ENCODE measurements at places on chromosomes 12 and 14.

- DNase-seq, result no peak
Measured at GRCh38 chr14:35333797-35334743, 41.9 kb downstream of the PSMA6 start.

GRCh38 chr14:36094963-36095362 is 81.6 kb downstream of the PTCSC3 start:
- no peak for DNase-seq

- peak; percentile 30 for DNase-seq
Measured at GRCh38 chr14:54450535-54450934, 9.4 kb upstream of the CNIH1 start.

DNA sequence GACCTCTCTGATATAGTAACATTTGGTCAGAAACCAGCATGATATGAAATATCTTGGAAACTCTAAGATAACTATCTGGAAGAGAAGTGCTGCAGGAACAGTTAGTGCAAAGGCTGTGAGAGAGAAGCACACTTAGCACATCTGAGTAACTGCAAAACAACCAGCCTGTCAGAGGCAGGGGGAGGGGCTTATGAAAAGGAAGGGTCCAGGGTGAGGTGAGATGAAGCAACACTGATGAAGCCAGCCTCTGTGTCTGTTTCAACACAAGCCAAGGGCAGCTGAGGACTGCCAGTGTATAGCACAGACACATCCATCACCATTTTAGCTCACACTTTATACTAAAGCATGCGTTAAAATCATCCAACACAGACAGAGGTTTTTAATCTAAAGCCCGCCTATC is 37.4 kb upstream of the OVCH1 start:
- DNase-seq, result peak; percentile 48

DNA sequence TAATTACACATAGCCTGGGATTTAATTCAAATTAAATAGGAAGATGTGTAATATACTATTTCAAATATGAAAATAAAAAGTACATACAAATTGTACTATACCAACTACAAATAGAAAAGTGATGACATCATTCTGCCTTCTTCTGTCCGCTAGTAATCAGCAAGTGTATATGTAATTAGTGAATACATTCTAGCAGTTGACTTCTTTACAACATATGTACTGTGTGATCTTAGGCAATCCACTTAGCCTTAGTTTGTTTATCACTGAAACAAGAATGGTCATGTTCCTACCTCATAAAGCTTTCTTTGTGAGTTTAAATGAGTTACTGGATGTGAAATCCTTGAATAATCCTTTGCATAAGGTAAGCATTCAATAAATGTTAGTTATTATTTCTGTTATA is 7.8 kb upstream of the LUM start:
- peak; percentile 74 for DNase-seq

DNA sequence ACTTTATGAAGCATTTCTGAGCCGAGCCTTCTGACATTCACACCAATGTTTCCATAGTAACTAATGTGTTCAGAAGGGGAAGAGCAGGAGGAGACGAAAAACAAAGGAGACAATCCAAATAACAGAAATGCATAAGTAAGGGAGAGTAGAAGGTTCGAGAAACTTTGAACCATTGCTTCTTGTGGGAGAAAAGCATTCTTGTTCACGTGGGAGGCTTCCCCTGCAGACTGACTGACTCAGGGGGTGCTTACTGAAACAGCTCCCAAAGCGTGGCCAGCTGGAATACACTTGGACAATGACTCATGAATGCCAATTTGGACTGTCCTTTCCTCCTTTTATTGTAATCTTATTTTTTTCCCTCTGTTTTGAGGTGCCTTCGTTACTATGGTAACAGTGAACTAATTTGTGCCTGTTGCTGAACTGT is 73.9 kb downstream of the NEDD1 start:
- DNase-seq, result peak; percentile 29

DNA sequence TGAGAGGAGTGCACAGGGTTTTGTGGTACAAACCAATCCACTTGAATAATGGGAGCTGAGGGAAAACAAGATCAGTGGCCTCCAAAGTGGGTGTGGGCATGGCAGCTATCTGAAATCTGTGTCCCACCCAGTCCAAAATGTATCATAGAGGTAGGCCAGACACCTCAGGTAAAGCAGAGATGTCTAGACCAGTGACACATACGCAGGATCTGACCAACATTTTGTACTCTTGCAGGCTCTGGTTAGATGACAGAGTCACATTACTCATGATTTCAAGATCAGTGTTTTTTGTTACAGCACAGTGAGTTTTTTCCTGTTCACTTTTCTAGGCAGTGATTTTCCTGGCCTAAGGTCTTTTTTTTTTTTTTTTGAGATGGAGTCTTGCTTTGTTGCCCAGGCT is 211.8 kb downstream of the PCNX1 start:
- DNase-seq, result peak; percentile 93

GRCh38 chr12:22312336-22312735 is 22.2 kb downstream of the ST8SIA1 start:
- peak; percentile 78 for DNase-seq

- DNase-seq, result no peak
Measured at GRCh38 chr14:32986791-32987540, 48.3 kb downstream of the NPAS3 start.

DNA sequence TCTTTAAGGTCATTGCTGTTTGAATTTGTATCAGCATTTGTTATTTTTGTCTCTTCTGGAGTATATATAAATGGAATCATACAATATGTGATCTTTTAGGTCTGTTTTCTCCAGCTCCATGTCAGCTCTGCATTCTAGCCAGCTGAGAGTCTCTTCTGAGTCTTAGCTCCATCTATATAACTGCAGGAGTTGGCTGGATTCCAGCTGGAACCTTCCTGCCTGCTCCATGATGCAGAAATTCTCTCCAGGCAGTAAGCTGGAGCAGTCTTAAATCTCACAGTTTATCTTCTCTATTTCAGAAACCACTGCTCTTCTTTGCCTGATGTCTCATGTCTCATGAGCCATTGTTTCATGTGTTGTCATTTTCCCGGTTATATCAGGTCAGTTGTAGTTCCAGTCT is 827.6 kb downstream of the NRXN3 start:
- peak; percentile 24 for DNase-seq

DNA sequence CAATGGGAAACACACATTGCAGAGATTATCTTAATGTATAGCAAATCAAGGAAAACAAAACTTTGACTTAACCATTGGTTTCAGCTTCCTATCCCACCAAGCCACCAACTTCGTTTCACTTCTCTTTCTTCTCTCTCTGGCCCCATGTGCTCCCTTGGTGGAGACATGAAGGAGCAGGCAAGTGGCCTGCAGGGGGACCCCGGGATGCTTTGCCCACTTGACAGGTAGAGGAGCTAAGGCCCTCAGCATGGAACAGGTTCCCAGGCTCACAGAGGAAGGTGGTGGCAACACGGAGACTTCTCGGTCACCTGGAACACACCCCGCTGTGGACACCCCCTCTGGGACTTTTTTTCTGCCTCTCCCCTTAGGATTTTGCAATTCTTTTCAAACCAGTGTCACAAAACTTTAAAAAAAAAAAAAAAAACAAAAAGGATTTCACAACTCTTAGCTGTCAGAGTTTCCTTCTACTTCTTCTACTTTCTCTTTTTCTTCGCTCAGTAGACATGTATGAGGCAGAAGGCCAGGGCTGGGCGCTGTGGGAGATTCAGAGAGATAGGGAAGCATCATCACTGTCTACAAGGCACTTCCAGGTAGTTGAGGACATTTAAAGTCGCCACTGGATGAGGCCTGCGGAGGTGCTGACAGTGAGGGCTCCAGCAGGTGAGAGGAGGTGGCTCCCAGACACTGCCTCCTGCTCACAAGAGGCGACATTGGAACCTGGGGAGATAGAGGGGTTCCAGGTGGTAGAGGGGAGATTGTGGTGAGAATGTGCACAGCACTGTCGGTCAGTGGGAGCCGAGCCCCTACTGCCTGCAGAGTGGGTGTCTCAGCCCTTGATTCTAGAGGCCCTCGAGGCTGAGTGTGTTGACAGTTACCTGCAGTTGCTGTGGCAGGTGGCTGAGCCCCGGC is 119.6 kb downstream of the GCH1 start:
- DNase-seq, result no peak

DNA sequence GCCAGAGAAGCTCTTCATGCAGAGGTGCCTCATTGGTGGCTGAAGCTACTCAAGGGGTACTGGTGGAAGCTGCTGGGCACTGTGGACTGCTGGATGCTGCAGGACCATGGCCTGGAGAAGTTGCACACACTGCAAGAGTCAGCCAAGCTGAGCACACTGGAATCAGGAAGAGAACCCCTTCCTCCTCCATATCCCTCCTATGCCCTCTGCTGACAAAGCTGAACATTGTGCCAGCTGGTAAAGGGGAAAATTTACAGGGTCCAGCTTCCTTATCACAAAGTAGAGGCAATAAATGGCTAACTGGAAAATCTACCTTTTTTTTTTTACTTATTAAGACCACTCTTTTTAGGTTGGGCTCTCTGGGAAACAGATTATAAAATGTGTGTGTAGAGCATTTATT is 6.5 kb downstream of the CCDC175 start:
- peak; percentile 13 for DNase-seq

- peak; percentile 4 for DNase-seq
Measured at GRCh38 chr12:65051218-65051617, 69.9 kb downstream of the WIF1 start.

GRCh38 chr14:74382231-74382630 is 34.0 kb downstream of the VRTN start:
- DNase-seq, result no peak
